NCI-H774 (cell line): ENCODE measurements at places on chromosomes 7 and 10.

- no peak for DNase-seq
Observed at GRCh38 chr7:73899731-73900142, 38.8 kb downstream of the TMEM270 start.

GRCh38 chr7:77866786-77867536 is 68.4 kb downstream of the PHTF2 start:
- DNase-seq: no peak

- no peak for DNase-seq
Observed at GRCh38 chr10:24929904-24930303, 22.5 kb downstream of the PRTFDC1 start.

GRCh38 chr7:118158766-118159165 is 25.2 kb upstream of the LSM8 start:
- DNase-seq: no peak

GRCh38 chr7:32167256-32167655 is 97.0 kb upstream of the PDE1C start:
- DNase-seq: no peak

DNA sequence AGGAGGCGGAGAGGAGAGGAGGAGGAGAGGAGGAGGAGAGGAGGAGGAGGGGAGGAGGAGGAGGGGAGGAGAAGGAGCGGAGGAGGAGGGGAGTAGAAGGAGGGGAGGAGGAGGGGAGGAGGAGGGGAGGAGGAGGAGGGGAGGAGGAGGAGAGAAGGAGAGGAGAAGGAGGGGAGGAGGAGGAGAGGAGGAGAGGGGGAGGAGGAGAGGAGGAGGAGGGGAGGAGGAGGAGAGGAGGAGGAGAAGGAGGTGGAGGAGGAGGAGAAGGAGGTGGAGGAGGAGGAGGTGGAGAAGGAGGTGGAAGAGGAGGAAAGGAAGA is 15.5 kb upstream of the CRCP start:
- no peak for DNase-seq

DNA sequence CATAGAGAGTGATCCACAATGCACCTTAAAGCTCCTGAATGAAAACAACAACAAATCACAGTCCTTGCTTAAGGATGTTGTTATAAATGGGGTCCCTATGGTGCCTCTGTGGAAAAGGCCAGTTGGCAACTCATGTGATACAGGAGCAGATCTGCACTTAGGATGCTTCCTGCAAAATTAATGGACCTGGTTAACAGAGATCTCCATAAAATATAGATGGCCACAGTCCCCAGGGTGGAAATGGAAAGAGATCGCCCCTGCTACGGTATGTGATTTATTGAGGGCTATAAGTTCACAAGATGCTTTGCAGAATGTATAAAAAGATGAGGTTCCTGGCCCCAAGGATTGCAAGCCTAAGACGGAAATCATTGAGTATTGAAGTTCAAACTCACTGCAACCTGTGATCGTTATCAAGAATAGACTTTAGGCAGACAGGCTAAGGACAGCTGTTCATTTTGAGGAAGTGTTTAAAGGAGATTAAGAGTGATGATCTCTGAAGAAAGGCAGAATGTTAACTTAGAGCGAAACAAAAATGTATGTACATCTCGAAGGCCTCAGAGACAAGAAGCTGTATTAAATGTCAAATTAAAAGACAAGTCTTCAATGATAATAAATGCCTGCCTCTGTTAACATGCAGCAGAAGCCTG is 174.1 kb upstream of the PLPP4 start:
- no peak for DNase-seq

DNA sequence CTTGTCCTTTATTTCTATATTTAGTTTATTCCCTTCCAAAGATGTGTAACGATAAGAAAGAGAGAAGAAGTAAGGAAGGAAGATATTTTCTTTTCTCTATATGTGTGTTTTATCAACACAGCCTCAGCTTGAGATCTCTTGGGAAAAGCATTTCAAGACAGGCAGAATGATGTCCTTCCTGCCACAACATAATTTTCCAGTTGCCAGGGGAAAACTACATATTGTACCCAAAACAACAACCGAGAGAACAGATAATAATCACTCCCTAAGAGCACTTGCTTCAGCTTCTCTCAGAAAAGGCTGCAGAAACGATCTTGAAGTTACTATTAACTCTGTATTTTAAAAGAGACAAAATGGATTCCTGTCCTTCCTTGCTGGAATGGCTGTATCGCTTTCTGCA is 151.4 kb upstream of the ITGB1 start:
- no peak for DNase-seq

DNA sequence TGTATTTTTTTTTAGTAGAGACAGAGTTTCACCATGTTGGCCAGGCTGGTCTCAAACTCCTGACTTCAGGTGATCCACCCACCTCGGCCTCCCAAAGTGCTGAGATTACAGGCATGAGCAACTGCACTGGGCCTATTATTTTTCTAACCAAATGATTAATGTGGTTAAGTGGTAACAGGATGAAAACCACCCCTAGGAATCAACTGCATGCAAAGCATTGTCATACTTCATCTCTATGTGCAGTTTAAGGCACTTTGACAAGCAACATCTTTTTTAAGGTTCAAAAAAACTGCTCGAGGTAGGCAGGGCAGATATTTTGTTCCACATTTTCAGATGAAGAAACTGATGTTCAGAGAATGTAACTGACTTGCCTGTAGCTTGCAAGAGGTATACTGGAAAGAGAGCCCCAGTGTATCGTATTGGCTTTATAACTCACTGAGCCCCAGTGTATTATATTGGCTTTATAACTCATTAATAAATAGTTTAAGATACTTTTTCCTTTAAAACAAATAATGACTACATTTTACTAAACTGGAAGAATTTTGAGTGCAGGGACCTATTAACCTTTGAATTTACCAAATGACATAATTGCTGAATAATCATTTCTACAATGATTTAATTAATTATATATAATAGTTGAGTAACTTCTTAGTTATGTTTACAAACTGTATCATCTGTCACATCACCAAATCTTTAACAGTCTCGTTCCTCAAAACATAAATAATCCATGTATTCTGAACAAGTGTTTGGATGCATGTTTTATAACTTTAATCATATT is 38.1 kb downstream of the RTKN2 start:
- DNase-seq: no peak

- no peak for DNase-seq
Observed at GRCh38 chr10:31197886-31198285, 121.1 kb upstream of the ZEB1 start.

DNA sequence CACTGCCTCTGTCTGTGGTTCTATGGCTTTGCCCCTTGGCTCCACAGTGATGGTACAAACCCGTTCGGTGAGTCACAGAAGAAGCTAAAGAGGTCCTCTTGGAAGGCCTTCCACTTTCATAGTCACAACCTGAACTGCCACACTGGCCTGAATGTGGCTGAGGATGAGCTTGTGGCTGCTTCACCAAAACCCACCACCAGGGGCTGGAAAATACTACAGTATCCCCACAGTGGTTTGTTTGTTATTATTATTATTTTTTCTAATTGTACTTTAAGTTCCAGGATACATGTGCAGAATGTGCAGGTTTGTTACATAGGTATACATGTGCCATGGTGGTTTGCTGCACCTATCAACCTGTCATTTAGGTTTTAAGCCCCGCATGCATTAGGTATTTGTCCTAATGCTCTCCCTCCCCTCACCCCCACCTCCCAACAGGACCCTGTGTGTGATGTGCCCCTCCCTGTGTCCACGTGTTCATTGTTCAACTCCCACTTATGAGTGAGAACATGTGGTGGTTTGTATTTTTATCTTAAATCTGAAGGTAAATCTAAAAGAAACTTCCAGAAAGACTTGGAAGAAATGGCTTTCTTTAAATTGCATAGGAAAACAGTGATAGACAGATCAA is 160.8 kb upstream of the NPSR1 start:
- DNase-seq: no peak

- no peak for DNase-seq
Observed at GRCh38 chr10:49300140-49300974, 1.4 kb downstream of the C10orf71 start.

DNA sequence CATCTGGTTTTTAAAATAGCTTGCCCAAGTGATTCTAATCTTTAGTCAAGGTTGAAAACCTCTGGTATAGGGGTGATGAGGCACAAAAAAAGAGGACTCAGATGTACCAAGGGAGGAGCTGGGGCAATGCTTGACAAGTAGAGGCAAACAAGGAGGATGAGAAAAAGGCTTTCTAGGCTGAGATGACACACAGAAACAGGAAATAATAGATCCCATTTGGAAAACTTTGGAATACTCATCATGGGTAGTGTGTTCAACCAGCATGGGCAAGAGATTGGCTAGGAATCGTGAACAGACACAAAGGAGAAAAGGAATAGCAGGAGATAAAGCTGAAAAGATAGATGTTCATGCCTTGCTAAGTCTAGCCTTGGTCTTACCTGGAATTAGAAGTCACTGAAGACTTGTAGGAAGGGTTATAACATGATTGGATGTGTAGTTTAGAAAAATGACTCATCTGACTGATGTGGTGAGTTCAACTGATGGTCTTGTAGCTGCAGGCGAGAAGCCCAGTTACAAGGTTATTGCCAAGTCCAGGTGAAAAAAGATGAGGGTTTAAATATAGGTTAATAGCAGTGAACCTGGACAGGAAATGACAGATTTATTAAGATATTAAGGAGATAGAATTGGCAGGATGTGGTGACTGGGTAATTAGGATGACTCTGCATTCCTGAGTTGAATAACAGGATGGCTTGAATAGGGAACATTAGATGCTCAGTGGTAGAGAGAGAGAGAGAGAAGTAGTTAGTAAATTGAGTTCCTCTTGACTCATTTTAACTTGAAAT is 214.0 kb upstream of the LRGUK start:
- DNase-seq: no peak

- DNase-seq: no peak
Observed at GRCh38 chr7:128004623-128005022, 26.6 kb downstream of the LRRC4 start.

- DNase-seq: no peak
Observed at GRCh38 chr7:97107192-97107800, 10.2 kb upstream of the SDHAF3 start.

- peak; percentile 4 for DNase-seq
Observed at GRCh38 chr7:141737118-141737835, 881 bp upstream of the SSBP1 start.

DNA sequence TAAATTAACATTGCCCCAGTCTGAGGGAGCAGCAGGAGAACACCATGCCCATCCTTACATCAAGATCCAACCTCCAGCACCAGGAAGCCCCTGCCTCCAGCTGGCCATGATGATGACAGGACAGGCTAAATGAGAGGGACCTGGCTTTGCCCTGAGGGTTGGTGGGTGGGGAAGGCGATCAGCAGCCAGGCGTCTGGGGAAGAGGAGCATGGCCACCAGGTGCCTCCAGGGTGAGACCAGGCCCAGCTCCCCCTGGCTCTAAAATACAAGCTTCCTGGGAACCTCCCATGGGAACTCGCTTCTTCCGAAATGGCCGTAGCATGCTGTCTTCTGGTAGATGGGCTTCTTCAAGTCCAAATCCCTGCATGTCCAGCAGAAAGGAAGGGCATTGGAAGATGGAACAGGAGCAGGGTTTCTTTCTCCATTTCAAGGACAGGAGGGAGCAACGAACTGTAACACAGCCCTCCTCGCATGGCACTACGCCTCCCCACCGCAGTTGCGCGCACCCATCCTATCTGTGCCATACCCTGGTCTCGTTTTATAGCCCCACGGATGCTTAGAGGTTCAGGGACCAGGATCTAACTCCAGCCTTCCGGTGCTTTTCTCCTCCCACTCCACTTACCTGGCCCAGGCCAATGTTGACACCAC is 15.8 kb downstream of the MAT1A start:
- no peak for DNase-seq

DNA sequence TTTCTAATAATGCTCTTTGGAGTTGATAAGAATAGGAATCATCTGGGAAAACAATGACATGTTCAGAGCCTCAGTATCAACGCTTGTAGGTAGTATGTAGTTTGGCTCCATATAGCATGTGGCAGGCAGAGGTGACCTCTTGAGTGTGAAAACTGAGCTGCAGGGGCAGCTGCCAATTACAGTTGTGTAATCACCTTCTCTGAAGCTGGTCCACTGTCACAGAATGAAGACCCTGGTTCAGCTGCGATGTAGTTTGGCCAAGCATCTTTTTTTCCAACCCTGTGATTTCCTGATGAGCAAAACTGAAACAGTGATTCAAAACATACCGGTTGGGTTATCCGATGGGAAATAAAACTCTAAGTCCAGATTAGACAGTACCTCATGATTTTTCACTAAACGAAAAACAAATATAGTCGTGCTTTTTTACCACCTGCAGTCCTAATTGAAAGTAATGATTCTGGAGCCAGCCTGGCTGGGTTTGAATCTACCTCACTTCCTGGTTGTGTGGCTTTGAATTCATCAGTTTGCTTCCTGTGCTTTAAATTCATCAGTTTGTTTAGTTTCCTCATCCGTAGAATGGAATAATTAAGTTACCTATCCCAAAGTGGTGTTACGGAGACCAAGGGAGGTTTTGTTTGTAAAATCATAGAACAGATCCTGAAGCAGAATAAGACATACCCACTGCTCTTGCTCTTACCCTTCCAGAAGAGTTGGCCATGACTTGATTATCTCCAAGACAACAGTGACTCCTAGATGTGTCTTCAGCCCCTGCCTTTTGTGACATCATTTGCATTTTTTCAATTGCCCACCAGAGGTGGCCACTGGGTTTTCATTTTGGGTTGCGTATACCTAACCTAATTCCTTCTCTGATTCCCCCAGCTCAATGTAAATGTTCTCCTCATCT is 87.4 kb downstream of the CELF2 start:
- DNase-seq: no peak

GRCh38 chr10:88672041-88672440 is 7.8 kb downstream of the LIPF start:
- DNase-seq: no peak

DNA sequence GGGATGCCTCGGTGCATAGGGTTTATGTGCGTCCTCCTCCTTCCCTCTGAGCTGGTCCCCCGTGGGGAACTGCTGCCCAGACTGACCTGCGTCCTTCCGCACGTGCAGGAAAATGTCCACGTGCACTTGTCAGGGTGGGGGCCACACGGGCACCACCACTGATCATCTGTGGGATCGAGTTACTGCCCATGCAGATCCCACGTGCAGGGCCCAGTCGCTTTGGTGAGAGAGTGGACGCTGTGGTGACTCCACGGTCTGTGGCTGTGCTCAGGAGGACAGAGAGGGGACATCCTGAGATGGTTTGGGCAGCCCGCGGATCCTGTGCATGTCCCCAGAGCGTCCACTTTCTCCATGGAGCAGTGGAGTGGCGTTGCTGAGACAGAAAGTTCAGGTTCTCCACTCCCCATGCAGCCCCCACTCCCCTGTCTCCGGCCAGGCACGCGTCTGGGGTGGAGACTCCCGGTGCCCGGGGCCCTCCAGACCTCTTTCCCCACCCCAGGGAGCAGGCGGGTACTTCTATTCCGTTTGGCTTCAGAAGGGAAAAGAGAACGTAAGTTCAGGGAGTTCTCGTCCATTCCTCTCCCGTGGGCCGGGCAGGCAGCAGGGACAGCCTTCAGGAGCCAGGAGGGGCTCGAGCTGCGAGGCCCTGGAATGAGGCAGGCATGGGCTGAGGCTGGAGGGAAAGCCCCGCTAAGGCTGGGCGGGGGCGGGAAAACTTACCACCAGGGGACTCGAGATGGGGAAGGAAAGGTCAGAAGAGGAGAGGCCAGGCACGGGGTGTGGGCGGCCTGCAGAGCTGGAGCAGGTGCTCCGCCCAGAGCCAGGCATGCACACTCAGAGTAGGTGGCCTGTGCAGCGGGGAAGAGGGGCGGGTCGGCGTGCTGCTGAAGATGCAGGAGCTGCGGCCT is 59.9 kb downstream of the EGFR start:
- no peak for DNase-seq

- peak; percentile 13 for DNase-seq
Observed at GRCh38 chr10:26725837-26726727, 28.6 kb downstream of the PDSS1 start.

GRCh38 chr10:73096041-73096448 is 621 bp downstream of the P4HA1 start:
- DNase-seq: peak; percentile 33
